GM20000 (cell line): ENCODE measurements at places on chromosomes 7 and 10.

DNA sequence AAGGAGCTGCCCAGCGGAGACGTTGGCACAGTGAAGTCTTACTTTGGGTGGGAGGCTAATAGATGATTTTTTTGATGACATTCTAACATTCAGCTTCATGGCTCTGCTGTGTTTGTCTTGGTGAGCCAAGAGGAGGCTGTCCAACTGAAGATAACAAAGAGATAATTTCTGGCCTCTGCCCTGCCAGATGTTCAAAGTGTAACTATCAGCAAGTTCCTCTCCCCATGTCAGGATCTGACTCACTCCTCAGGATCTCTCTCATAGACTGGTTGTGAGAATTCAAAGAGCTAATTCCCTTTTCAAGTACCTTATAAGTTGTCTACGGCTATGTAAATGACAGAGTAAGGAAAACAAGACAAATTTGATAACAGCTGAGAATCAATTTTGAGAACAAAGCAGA lies 1340.9 kb downstream of the XPNPEP1 start:
- DNase-seq, result no peak

GRCh38 chr10:43853369-43853768 lies 204.7 kb upstream of the ZNF32 start:
- DNase-seq, result no peak

DNA sequence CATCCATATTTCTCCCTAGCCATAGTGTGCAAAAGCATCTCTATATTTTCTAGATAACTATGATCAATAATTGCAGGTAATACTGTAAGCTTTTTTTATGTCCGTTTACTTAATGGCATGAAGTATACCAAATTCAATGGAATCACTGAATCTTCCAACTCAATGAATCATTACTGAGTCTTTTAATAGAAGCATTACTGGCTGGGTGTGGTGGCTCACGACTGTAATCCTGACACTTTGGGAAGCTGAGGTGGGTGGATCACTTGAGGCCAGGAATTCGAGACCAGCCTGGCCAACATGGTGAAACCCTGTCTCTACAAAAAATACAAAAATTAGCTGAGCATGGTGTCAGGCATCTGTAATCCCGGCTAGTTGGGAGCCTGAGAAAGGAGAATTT lies 372.5 kb downstream of the BMPER start:
- no peak for DNase-seq

GRCh38 chr10:16867556-16867955 lies 50.3 kb upstream of the RSU1 start:
- no peak for DNase-seq

- no peak for DNase-seq
Measured at GRCh38 chr10:118832241-118832651, 77.5 kb upstream of the CACUL1 start.

DNA sequence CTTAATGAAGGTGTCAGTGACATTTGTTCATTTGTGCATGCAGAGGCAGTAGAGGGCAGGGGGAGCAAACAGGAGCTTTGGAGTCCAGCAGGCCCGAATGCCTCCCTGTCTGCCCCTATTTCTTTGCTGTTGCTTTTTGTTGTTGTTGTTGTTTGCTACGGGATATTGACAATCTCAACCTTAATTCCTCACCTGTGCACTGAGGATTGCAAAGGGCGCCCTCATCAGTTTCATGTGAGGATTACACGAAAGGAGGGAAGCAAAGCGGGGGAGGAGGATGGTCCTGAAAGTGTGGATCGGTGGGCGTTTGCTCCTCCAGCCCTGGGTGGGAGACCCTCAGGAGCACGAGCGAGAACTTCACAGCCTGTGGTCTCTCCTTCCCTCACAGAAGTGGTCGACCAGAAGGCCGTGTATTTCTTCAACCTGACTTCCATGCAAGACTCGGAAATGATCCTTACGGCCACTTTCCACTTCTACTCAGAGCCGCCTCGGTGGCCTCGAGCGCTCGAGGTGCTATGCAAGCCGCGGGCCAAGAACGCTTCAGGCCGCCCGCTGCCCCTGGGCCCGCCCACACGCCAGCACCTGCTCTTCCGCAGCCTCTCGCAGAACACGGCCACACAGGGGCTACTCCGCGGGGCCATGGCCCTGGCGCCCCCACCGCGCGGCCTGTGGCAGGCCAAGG lies 9.6 kb downstream of the GDF10 start:
- no peak for DNase-seq

GRCh38 chr10:28326516-28327490 lies 23.9 kb upstream of the MPP7 start:
- no peak for DNase-seq

- no peak for DNase-seq
Measured at GRCh38 chr7:43686991-43687390, 42.3 kb downstream of the COA1 start.

GRCh38 chr10:31101123-31101522 lies 69.5 kb upstream of the ZNF438 start:
- peak; percentile 63 for DNase-seq

- DNase-seq, result no peak
Measured at GRCh38 chr10:75916906-75917305, 485.5 kb downstream of the LRMDA start.

DNA sequence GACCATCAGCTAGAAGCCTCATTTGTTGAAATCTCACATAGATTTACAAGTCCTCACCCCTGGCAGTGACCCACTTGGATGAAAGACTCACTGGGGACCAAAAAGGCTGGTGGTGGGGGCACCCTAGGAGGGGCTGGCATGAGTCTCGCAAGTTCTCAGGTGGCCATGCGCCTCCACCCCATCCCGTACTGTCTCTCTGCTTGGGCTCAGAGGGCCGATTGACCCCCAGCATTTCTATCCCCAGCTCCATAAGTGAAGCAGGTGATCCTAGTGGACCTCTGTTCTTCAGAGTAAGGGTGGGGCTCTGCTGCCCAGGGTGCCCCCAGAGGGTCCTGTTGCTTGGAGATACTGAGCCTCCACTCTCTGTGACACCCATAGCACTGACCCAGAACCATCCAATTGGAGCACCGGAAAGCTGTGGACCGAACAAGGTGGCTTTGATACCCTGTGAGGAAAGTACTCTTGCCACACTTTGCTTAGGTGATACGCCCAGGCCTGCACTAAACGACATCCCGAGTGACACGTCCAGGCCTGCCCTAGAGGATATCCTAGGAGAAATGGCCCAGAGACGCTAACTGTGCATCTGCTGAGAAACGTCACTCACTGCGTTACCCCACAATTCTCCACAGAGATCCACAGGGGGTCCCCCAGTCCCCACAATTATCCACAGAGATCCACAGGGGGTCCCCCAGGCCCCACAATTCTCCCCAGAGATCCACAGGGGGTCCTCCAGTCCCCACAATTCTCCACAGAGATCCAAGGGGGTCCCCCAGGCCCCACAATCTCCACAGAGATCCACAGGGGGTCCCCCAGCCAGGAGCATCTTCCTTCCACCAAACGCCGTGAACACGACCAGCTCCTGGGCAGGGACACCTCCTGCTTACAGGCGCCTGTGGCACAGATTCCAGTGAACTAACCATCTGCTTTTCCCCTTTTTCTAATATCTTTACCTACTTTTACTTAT lies 262.9 kb downstream of the PTPRN2 start:
- no peak for DNase-seq

- DNase-seq, result no peak
Measured at GRCh38 chr7:144987686-144988085, 151.8 kb upstream of the TPK1 start.

DNA sequence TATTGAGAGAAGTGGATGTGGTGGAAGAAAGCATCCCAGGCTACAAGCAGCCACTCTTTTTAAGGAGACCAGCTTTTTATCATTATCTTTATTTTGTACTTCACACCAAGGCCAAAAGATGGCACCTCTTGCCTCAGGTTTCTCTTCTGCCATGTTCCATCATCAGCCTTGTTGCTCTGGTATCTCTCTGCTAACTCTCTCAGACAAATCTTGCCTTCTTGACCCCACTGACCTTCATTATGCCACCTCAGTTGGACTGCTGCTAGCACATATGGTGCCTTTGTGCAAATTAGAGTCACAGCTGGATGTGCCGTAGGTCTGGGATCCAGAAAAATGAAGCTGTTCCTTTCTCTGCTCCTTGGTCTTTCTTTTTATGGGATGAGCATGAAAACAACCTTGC lies 47.1 kb upstream of the DYNC1I1 start:
- DNase-seq, result no peak

DNA sequence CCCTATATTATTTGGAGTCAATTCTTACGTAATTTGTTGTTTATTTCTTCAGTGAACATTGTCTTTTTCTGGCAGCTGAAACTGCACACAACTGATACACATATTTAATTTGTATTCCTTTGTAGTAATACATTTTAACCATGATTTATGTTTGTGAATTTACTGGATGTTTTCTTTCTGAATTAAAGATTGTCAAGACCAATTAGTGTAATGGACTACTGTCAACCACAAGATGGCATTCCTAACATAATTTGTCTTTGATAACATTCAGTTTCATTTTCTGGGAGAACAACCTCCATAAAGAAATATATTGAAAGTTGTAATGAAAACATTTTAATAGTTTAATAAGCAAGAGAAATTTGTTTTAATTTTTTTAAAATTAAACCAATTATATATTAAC lies 10.1 kb downstream of the THNSL1 start:
- no peak for DNase-seq

DNA sequence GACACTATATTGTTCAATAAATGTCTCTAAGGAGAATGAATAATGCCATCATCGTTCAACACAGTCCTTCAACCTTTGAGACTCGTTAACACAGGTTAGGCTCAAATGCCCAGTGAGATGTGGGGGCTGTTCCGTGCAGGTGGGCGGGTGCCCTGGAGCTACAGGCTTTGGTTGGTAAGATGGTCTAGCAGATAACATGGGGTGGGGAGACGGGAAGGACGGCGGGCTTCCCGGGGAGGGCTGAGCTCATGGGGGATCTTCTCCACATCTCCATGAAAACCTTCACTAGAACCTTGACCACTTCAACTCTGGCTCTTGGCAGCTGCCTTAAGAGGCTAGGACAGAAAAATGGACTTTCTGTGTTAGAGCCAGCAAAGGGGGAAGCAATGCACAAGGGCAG lies 134.1 kb upstream of the TCERG1L start:
- DNase-seq, result no peak

GRCh38 chr7:1123715-1124114 lies 35.8 kb downstream of the GPER1 start:
- DNase-seq, result no peak

DNA sequence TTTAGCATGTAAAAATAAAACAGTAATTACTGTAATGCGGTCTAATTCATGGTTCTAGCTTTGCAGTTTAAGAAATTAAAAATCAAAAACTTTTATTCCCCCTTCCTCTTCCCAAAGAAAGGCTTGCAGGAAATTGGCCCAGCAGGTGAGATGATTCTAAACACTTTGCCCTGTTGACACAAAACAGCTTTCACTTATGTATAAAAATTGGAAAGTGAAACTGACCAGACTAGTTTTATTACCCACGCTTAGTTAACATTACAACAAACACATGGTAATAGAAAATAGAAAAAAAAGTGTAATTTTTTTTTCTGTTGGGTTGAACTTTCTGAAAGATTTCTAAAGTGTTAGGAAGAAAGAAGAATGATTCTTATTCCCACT lies 1.2 kb upstream of the CCDC6 start:
- DNase-seq, result no peak

DNA sequence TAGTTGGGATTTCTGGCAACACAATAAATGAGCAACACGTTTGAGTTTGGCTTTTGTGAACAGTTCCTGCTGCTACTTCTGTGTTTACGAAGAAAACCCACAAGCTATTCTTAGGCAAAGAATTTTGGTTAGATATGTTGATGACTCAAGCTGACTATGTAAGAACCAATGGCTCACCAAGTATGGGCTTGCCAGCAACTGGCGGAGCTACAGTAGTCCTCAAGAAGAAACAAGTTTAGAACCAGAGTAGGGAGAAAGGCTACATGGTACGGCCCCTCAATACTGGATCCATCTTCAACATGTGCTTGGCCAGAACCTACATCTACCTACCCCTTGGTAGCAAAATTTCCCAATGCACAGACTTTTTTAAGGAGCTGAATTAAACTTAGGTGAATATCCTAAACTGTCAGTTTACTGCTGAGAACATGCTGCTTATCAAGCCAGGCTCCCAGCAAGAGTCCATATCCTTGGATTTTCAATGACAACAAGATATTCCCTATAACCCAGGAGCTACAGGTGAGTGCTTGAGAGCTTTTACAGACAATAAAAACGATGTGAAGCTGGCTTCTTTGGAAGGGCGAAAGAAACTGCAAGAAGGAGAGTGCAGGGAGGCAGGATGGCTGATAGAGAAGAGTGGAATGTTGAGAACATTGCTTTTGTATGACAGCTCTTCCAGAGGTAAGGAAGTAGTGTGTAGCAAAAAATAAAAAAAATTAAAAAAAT lies 74.3 kb upstream of the ASAH2 start:
- peak; percentile 52 for DNase-seq

DNA sequence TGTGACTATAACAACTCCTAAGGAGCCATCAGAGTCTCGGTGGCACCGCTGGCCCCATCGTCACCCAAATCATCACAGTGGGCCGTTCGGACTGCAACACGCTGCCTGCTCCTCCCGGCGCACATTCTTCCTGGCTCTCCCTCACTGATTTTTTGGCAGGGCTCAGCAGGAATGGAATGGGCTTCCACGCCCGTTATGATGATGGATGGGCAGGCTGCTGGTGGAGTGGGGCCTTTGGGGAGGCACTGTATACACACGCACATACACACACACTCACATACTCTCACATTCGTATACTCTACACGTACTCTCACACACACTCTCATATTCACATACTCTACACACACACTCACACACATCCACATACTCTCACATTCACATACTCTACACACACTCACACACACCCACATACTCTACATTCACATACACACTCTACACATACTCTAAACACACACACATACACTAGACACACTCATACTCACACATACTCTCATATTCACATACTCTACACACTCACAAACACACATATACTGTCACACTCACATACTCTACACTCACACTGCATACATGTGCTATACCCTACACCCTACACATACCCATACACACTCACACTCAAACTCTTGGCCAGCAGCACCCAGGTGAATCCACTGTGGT lies 99.8 kb downstream of the KCNMA1 start:
- DNase-seq, result no peak

GRCh38 chr10:96906864-96907263 lies 74.8 kb downstream of the LCOR start:
- DNase-seq, result peak; percentile 13

DNA sequence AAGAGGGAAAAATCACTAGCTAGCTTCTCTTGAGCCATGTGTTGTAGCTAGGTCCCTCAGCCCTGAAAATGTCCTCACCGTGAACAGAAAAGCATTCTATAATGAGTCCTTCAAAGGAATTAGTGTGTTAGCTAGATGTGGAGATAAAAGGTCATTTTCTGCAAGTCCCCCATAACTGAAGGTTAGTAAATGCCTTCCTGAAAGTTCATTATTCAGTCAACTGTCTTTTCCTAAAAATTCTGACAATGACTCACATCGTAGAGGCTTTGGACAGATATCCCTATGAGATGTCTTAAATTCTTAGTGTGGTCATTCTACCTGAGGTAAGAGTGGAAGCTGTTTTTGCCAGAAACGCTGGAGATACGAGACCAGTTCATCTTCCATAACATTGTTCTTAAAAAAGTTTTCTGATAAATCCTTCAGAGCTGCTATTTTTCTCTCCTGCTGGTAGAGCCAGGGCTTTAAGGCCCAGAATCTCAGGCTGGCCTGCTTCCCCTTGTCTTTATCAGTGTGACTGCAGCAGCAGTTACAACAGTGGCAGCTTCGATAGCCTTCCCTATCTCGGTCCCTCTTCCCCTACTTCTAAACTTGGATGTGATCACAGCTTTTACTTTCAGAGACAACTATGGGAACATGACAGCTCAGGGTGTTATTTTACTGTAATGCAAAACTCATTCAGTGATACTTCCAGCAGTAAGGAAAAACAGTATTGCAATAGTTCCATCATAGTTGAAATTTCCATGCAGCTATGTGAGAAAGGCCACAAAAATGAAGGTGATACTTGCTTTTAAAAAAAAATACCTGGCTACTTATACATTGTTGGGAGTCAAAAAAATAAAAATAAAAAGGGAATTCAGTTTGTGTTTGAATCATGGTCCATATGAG lies 37.3 kb upstream of the PRKAR2B start:
- DNase-seq, result no peak
